IPS DF 19.7 (cell line): ENCODE measurements at places on chromosomes 11 and 22.

- no peak for DNase-seq
Observed at GRCh38 chr11:44380009-44380313, 70.0 kb upstream of the ALX4 start.

DNA sequence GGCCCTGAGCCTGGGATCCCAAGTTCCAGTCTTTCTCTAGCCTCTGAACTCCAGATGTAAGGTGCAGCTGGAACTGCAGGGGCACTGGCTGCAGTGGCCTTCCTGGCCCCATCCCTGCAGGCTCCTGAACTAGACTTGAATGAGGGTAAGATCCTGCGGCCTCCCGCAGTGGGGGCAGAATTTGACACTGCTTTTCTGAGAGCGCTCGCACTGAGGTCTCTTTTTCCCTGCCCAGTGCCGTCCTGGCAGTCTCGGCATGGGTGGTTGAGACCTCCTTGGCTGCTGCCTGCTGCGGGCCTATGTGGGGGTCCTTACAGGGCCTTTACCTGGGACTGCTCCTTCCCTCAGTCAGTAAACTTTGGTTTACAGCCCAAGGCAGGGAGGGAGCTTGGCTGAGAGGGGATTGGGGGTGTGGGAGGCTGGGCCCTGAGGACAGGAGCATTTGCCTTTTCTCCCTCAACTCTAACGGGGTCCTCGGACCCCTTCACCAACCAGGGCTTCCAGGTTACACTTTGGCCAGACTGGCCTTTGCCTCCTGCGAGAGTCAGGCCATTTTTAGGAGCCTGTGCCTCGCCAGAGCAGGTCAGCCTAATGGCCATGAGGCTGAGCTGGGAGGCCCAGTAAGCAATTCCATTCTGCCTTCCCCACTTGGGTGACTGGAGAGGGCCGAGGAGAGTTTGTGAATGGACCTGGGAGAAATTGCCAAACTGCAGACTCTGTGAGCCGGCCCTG is 35.4 kb downstream of the FAM83F start:
- no peak for DNase-seq

GRCh38 chr22:39496131-39496838 is 5.8 kb upstream of the MIEF1 start:
- DNase-seq = no peak

GRCh38 chr22:23262518-23263332 is 82.4 kb downstream of the BCR start:
- no peak for DNase-seq

DNA sequence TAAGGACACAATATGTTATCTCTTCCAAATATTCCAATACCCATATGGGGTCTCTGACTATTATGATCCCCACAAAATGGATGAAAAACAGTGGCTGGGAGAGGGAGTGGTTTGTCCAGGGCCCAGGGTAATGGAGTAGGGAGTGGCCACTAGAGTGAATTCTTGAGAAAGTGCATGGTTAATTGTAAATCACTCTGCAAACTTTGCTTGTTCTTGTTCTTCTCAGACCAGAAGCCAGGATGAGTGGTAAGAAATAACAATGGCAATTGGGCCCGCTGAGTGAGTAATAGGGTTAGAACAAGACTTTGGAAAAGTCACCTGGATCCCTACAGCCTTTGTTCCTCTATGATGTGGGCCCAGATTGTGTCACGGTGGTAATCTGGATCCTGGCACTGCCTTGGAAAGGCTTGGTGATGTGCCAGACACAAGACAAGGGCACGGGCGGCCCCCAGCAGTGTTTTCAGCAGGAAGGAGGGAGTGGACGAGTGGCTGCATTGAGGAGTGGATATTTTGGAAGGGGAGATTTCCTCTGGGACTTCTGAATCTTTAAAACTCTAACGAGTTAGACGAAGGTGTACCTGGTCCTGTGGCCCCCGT is 18.2 kb upstream of the KIRREL3 start:
- no peak for DNase-seq

DNA sequence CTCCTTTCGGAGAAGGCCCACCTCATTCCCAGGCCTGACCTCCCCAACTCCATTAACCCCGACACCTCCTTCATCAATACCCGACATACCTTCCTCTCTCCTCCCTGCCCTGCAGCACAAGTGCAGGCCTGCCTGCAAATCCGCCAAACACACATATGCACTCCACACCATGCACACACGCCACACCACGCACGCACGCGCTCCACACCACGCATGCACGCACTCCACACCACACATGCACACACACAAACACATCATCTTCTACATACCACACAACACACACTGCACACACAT is 629.6 kb downstream of the TBC1D22A start:
- no peak for DNase-seq

GRCh38 chr11:34565417-34566207 is 52.0 kb upstream of the ELF5 start:
- peak; percentile 12 for DNase-seq

DNA sequence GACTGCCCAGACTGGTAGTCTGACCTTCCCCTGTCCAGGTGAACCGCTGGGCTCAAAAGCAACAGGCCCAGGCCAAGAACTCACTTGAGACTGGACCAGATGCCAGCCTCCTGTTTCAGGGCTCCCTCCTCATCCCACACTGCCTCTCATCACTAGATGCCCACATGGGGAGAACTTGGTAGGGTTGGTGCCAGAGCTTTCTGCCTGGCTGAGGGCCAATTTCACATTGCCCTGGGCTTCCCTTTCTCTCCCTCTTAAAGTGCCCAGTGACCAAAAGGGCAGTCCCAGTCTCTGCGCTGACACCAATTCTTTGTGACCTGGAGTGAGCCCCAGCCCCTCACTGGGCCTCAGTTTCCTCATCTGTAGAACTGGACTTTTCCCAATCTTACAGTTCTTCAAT is 41.7 kb downstream of the C11orf58 start:
- no peak for DNase-seq

DNA sequence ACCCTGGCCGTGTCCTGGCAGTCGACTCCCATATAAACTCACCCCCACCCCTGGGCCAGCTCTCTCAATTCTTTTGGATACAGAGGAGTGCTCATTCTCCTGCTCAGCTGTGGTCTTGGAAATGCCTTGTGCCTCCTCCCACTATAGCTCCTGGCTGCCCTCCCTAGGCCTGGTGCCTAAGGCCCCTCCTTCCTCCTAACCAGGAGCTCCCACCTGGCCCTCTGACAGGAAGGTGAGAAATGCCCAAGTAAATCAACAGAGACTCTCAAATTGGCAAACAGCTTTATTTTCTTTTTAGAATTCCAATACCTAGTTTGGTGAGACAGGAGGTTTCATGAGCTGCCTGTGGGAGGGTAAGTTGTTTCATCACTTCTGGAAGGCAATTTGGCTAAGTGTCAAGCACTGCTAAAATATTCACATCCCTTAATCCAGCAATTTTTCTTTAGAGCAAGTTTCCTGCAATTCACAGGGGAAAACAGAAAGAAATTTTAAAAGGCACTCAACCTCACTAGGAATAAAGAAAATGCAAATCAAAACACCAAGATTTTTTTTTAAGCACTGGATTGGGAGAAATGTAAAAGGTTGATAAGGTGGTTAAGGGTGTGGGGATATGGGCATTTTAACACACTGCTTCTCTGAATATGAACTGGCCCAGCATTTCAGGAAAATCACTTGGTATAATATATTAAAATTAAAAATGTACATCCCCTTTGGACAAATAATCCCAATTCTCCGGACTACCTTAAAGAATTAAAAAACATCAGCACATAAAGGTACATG is 209.7 kb upstream of the ARHGAP20 start:
- no peak for DNase-seq

GRCh38 chr11:10319702-10320558 is 15.1 kb downstream of the ADM start:
- no peak for DNase-seq

- DNase-seq = no peak
Observed at GRCh38 chr22:31250740-31251600, 38.9 kb downstream of the LIMK2 start.

- DNase-seq = no peak
Observed at GRCh38 chr22:29795663-29796062, 28.5 kb downstream of the UQCR10 start.

- no peak for DNase-seq
Observed at GRCh38 chr22:35577799-35578659, 37.4 kb downstream of the RASD2 start.

- DNase-seq = no peak
Observed at GRCh38 chr22:49678137-49678841, 149.4 kb downstream of the BRD1 start.

DNA sequence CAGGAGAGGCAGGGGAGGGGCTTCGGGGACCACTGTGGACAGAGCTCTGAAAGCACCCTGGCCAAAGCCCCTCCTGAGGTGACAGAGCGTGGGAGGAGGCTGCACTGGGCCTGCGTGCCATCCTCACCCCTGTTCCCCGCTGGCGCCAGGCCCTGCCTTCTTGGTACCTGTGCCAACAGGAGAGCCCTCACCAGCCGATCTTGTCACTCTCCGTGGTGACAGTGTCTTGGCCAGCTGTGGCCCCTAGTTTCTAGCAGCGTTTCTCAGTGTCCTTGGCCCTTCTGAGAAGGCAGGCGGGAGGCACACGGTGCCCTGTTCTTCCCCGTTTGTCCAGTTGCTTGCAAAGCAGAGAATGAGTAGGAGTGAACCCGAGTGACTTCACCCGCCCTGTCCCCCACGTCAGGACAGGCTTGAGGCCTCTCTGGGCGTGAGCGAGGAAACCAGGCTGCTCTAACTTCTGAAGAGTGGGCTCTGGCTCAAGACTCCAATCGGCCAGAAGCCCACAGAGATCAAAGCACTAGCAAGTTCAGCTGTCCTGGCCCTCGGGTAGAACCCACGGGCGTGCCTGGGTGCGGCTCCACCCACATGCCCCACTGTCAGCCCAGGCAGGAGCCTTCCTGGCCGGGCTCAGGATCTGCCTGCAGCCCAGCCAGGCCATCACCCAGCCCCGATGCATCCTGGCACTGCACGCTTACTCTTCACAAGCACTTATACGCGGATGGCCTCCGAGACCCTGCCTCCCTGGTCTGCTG is 60.2 kb upstream of the EMID1 start:
- no peak for DNase-seq

DNA sequence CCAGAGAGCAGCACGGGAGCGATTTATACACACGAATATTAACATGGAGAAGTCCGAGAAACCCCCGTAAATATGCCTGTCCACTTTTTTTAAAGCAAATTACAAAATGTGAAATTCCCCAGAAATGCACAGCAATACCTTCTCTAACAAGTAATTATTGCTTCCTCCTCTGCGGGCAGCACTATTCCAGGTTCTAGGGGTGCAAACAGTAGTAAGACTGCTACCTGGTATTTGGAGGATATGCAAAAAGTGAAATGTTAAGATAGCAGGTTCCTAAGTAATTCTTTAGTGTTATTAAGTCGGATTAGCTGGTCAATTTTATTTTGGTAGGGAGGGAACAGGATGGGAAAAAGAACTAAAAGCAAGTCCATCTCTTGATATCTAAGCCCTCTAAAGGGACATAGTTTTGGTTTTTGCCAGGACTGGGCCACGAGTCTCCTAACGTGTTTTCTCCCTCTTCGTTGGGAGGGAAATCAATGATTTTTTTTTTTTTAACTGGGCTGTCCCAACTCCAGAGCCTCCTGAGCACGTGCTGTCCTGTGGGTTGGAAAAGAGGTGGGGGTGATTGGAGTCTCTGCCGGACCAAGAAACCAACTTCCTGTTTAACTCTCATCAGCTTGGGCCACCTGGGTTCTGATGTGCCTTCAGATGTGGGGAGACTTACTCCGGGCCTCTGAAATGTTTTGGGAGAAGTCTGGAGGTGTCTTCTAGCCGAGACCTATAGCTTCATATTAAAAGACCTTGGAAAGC is 1.7 kb upstream of the XBP1 start:
- no peak for DNase-seq

GRCh38 chr11:92784331-92784730 is 185.1 kb upstream of the MTNR1B start:
- DNase-seq = no peak

GRCh38 chr11:129278586-129279319 is 86.6 kb upstream of the ARHGAP32 start:
- no peak for DNase-seq

DNA sequence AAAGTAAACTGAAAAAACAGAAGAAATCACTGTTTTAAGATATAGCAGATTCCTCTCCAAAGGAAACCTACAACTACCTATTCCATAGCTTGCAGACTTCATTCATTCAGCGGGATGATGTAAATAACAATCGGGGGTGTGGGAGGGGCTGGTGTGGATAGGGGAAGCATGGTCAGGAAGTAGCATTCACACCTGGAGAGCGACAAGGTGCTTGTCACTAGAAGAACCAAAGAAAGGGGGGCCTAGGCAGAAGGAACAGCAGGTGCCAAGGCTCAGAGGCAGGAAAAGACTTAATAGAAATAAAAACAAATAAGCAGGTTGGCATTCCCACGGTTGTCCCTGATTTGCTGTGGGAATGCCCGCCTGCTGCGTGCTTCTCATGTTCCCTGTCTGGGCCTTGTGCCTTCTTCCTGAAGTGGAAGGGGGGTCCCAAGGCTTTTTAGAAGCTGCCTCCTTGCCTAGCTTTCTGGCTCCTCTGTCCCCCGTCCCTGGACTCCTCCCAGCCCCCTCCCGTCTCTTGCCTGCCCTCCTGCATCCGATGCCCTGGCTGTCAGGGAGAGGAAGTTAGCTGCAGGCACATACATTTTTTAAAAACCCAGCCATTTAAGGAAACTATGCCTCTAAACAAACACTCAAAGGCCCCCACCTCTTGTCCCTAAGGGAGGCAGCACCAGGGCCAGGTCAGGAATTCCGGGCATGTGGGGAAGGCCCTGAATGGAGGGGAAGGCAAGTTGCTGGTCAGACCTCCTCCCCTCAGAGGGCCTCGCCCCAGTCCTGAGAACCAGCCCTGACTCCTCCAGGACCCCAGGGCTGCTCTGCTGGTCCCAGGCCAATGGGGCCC is 54.7 kb upstream of the PRDM11 start:
- DNase-seq = no peak

DNA sequence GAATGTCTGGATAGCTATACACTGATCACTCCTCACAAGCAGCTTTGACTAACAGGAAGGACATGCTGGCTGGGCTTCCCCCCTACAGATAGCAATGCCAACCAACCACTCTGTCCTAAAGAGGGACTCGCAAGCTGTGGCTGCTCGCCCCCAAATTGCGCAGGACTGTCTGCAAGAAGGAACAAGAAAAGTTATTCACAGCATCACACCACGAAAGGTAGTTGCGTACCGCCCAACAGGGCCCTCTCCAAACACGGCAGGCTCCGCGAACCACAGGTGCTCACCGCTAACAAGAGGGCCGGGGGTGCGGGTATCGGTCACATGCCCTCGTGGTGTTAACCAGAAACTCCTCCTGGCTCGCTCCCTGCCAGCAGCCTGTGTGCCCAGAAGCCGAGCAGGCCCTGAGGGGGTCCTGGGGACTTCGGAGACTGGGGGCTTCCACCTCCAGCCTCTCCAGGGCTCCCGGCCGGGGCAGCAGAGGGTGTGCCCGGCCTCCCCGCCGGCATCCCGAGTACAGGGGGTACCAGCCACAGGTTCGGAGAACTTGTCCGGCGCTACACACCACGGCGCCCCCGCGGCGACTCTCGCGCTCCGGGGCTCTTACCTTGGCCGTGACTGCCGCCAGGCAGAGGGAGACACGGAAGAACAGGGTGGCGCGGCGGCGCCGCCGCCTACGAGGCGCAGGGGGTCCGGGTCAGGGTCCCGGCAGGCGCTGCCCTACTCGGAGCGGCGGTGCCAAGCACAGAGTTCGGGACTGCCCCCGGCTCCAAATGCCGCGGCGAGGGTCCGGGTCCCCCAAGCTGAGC is 682 bp downstream of the LARGE1 start:
- no peak for DNase-seq
